ENCODE measurements at places on chromosomes 12 and 14.

DNA sequence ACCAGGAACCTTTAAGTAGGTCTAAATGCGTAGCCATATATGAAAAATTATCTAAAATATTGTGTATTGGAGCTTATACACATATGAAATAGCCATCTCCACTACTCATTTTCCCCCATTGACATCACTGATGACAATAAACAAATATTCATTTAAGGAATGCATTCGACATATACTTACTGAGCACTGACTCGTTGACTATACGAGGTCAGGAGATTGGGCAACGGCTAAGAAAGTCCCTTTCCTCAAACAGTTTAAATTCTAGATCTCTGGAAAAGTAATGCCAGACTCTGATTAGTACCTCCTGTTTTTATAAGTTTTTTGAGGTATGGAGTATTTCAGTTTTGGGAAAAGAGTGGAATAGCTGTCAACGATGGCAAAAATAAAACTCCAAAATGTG lies 139.4 kb upstream of the DIO2 start:
- DNase-seq, result no peak

DNA sequence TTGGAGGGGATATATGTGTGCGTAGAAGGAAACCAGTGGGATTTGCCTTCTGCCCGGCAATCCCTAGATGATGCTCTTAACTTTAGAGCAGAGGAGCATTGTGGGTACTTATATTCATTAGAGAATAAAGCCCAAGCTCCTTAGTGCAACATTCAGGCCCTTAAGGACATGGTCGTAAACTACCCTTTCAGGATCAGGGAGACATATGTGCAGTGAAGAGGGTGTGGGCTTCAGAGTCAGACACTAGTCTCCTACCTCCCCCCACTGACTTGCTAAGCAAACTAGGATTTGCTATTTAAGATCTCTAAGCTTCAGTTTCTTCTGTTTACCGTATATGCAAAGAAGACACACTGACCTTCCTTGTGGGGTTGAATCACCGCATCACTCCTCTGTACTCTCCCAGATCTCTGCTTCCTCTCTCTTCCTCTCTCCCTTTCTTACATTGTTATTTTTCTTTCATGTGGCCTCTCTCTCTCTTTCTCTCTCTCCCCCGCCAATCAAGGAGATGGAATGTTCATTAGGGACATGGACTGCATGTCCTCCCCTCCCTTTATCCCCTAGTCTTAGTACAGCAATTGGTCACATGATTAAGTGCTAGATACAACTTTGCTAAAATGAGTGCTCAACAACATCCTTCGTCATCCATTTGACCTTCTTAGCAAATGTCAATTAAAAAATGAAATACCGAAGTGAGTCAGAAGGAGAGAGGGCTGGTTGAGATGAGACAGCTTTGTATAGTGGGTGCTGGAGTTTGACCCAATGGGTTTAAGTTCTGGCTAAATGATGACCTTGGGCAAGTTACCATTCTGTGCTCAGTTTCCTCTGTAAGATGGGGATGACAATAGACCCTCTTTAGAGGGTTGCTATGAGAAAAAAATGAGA lies 91.7 kb downstream of the TMX1 start:
- no peak for DNase-seq

DNA sequence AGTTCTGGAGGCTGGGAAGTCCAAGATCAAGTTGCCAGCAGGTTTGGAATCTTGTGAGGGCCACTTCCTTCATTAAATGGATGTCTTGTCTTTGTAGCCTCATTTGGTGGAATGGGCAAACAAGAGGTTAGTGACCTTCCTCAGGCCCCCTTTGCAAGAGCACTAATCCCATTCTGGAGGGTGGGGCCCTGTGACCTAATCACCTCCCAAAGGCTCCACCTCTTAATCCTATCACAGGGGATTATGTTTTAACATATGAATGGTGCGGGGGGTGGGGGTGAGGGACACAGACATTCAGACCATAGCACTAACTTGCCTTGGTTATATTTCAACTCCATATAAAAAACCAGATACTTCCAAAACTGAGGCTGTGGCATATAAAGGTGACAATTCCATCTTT lies 59.9 kb upstream of the PPP4R3A start:
- DNase-seq, result no peak

DNA sequence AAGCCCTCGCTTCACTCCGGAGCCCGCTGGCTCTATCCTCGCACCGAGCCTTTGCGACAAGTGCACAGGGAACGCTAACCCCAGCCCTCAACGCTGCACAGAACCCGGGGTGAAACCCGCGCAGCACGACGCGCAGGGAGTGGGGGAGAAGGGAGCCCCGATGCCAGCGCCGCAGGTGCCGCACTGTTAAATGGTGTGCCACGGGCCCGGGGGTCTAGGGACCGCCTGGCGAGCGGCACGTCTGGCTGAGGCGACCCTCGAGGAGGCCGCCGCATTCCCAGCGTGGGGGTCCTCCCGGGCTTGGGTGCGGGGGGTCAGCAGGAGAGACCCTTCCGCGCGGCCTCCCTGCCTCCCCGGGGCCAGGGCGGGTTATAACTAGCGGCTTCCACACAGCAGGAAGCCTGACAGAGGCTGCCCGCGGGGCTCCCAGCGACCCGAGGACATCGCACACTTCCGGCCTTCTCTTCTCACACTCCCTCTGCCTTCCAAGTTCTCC lies 23.8 kb upstream of the LRTM2 start:
- no peak for DNase-seq

DNA sequence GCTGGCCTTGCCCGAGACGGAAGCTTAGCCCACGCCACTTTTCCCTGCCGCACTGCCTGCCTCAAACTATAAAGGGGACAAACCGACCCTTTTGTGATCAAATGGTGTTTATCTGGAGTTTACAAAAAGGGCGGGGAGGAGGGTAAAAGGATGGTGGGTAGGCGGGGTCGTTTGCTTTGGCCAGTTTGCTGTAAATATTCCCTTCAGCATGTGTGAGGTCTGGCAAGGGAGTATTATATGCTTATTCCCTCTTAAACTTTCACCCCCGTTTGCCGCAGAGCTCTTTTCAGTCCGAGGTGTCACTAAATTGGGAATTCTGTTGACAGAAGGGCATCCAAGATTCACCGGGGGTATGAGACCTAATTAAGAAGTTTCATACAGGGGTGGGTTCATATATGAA lies 3.8 kb upstream of the TBX3 start:
- no peak for DNase-seq

DNA sequence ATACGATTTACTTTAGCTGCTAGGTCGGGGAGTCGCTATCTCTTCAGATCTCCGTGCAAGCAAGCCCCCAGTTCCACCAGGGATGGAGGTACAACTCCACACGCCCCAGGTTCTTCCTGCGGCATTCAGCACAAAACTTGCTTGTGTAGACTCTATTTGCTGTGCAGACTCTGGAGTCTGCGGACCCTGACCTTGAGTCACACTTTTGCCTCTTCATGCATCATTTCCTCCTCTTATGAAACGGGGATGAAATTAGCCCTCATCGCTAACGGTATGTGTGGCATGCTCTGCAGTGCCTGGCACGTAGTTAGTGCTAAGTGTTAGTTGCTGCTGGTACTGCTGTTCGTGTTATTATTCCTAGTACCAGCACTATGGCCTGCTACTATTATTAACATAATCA lies 84.4 kb downstream of the TMEM132D start:
- no peak for DNase-seq

DNA sequence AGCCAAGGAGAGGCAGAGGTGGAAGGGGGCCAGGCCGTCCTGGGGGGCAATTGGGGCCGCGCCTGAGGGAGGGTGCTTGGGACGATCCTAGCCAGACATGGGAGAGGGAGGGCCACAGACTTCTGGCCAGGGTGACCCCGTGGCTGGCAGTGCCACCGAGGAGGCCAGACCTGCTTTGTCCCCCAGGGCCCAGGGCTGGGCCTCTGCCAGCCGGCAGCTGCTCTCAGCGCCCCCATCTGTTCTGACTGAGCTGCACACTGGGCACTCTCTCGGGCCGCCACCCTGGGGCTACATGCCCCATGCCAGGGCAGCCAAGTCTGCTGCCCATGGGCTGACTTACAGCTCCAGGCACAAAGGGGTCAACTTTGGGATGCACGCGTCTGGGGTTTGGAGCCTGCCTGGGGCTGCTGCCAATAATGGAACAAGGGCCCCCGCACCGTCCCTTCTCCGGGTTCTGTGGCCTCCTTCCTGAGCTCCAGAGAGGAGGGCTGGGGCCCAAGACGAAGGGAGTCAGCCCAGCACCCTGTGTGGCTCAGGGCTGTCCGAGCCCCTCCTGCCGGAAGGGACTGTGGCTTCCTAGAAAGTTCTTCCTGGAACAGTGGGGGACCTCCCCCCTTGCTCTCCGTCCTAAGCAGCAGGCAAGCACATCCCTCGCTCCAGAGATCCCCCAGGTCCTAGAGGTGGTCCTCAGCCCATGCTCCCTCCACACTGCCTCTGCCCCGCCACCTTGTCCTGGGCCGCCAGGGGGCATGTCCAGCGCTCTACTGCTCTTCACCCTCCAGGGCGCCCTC lies 1.1 kb downstream of the ADSS1 start:
- no peak for DNase-seq

DNA sequence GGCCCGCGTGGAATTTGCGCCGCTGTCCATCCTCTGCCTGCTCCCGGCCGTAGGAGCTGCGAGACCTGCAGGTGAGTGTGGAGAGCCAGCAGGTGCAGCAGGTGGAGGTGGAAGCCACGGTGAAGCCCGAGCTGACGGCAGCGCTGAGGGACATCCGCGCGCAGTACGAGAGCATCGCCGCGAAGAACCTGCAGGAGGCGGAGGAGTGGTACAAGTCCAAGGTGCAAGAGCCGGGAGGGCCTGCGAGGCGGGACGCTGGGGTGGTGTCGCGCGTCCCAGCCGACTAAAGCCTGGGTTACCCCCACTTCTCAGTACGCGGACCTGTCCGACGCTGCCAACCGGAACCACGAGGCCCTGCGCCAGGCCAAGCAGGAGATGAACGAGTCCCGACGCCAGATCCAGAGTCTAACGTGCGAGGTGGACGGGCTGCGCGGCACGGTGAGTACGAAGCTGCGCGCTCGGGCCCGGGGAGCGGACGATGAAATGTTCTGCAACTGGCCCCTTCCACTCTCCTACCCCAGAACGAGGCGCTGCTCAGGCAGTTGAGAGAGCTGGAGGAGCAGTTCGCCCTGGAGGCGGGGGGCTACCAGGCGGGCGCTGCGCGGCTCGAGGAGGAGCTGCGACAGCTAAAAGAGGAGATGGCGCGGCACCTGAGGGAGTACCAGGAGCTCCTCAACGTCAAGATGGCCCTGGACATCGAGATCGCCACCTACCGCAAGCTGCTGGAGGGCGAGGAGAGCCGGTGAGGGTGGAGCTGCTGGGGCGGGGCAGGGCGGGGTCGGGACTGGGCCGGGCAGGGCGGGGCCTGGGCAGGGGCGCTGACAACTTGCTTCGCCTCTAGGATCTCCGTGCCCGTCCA lies 2.1 kb downstream of the PRPH start:
- DNase-seq, result no peak

- no peak for DNase-seq
These were observed 30.5 kb upstream of the ITPR2 start for GRCh38 chr12:26863515-26863914.

DNA sequence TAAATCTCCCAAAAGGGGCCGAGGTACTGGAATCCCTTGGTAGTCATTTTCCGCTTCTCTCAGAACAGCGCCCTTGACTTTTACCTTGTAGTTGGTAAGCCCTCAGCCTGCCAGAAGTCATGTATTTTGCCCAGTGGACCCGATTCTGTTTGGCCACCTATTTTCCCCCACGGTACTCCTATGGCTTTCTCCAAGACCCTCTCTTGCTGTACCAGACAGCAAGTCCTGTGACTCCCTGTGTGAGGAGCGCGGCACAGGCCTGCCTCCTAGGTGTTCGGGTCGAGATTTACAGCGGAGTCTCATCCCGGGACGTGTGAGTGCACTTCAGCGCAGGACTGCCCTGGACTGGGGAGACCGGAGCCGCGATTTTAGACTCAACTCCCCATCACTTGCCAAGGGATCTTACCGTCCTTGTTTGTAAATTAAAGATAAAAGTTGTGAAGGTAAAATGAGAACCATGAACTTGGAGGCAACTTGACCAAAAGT lies 1.1 kb upstream of the MBD6 start:
- DNase-seq, result no peak

Data from amniotic stem cell (primary cell).